ENCODE measurements at places on chromosomes 5 and 9.
A peak's percentile ranks its signal among the peaks of the same experiment; 100 is the strongest.

GRCh38 chr5:179055436-179055835 is 4.7 kb upstream of the ZNF354C start:
- H3K4me1 ChIP-seq = peaks cover 8% of the 10 kb centered on the region
- DNase-seq = no peak
- no peak overlapping the region for H3K27ac ChIP-seq
- H3K36me3 ChIP-seq = peaks cover 10% of the 10 kb centered on the region
- no peak overlapping the region for H3K4me3 ChIP-seq

- peak overlapping the region; percentile 8 for H3K27ac ChIP-seq
- H3K36me3 ChIP-seq = no peaks in the 10 kb centered on the region
- DNase-seq = no peak
- no peak overlapping the region for H3K4me3 ChIP-seq
- peaks cover 6% of the 10 kb centered on the region for H3K4me1 ChIP-seq
Observed at GRCh38 chr9:124306098-124306735, 48.5 kb downstream of the NEK6 start.

DNA sequence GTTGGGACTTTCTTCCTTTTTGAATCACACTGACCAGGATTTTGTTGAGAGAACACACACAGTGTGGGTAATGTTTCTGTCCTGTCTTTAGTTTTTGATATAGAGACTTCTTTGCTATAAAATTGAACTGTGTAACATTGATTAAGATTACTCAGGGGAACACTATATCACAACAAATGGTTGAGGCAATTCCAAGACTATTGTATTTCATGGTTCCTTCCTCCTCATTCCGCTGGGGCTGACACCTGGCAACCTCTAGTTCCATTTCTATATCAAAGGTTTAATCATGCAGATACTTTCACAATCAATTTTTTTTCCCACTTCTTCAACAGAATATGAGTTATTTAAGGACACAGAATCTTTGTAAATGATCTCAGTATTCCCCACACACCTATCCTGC is 182.2 kb downstream of the TAF11L14 start:
- no peaks in the 10 kb centered on the region for H3K36me3 ChIP-seq
- DNase-seq = no peak
- no peaks in the 10 kb centered on the region for H3K4me1 ChIP-seq
- H3K4me3 ChIP-seq = no peak overlapping the region

- H3K4me3 ChIP-seq = no peak overlapping the region
- H3K4me1 ChIP-seq = peaks cover 2% of the 10 kb centered on the region
- no peaks in the 10 kb centered on the region for H3K36me3 ChIP-seq
- no peaks in the 10 kb centered on the region for H3K27me3 ChIP-seq
- H3K27ac ChIP-seq = no peak overlapping the region
Observed at GRCh38 chr9:105103776-105104175, 140.7 kb upstream of the SLC44A1 start.

DNA sequence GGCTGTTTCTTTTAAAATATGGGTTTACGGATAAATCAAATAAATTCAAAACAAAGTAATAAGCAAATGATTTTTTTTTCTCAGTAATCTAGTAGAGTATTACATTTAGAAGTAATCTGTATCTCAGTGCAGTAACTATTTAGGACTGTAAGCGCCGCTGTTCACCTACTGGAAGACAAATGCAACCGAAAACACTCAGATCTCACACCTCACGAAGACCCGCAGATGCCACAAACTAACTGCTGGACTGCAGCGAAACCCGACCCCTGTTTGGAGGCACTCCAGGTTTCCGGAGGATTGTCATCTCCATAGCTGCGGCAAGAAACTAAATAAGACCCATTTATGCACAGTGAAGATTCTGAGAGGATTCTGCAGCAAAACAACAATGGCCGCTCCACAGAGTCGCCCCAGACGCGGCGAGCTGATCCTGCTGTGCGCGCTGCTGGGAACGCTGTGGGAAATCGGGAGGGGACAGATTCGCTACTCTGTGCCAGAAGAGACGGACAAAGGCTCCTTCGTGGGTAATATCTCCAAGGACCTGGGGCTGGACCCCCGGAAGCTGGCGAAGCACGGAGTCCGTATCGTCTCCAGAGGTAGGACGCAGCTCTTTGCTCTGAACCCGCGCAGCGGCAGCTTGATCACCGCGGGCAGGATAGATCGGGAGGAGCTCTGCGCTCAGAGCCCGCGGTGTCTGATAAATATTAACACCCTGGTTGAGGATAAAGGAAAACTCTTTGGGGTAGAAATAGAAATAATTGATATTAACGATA is at the start of gene PCDHGA8:
PCDHGA8 (plus strand) TSS at position 205 of the 770 bp plus-strand sequence; CDS start at position 386, 181 bp downstream.
- H3K4me1 ChIP-seq = no peaks in the 10 kb centered on the region
- no peak within 1 kb of the TSS for H3K4me3 ChIP-seq
- no peak for DNase-seq
- H3K27me3 ChIP-seq = peaks cover 60% of the 10 kb centered on the region
- H3K27ac ChIP-seq = no peak within 1 kb of the TSS

DNA sequence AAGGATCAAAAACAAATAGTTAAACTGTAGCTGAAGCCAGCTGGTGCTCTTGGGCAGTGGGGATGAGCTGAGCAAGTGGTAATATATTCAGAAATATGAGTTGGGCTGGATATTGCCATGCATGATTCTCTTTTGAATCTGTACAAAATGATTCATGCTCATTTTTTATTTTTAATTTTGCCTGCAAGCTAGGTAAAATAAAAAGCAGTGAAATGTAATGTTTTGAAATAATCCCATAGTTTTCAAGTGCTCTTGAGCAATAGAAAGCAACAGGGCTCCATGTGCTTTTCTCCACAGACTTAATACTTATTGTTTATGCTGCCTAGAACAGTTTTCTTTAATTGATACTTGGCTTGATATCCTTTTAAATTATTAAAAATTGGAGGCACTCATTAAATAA is 489.3 kb downstream of the TLE4 start:
- no peak overlapping the region for H3K27ac ChIP-seq
- H3K4me1 ChIP-seq = no peaks in the 10 kb centered on the region
- H3K4me3 ChIP-seq = no peak overlapping the region
- DNase-seq = no peak
- H3K36me3 ChIP-seq = no peaks in the 10 kb centered on the region
- no peaks in the 10 kb centered on the region for H3K27me3 ChIP-seq

GRCh38 chr5:32232441-32233219 is 58.5 kb upstream of the GOLPH3 start:
- no peak overlapping the region for H3K4me3 ChIP-seq
- peaks cover 27% of the 10 kb centered on the region for H3K36me3 ChIP-seq
- H3K4me1 ChIP-seq = no peaks in the 10 kb centered on the region
- no peaks in the 10 kb centered on the region for H3K27me3 ChIP-seq

- peak; percentile 28 for DNase-seq
- peaks cover 14% of the 10 kb centered on the region for H3K27me3 ChIP-seq
- peaks cover 5% of the 10 kb centered on the region for H3K4me1 ChIP-seq
- H3K36me3 ChIP-seq = no peaks in the 10 kb centered on the region
- H3K27ac ChIP-seq = no peak within 1 kb of the TSS
Observed at GRCh38 chr5:35938568-35939227, at the start of gene CAPSL. TSS of gene CAPSL (minus strand) at chr5:35938622. CDS start at chr5:35921120, 17,502 bp downstream.

DNA sequence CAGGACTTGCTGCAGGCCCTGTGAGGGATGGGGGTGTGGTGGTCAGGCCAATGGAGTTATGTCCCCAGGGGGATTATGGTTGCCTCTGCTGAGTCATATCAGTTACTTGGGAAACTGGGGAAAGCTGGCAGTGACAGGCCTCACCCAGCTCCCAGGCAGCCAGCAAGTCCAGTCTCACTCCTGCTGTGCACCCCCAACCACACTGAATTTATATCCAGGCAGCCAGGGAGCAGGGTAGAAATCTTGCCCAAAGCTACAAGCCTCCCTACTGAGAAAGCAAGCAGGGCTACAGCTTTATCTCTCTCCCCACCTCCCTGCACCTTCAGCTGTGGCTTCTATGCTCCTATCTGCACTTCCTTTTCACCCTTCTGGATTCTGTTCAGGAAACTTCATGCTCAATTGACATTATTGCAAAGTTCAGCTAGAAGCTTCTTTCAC is 2076.0 kb upstream of the CDH9 start:
- H3K27ac ChIP-seq = no peak overlapping the region
- DNase-seq = no peak
- no peaks in the 10 kb centered on the region for H3K4me1 ChIP-seq
- no peaks in the 10 kb centered on the region for H3K36me3 ChIP-seq
- no peak overlapping the region for H3K4me3 ChIP-seq

DNA sequence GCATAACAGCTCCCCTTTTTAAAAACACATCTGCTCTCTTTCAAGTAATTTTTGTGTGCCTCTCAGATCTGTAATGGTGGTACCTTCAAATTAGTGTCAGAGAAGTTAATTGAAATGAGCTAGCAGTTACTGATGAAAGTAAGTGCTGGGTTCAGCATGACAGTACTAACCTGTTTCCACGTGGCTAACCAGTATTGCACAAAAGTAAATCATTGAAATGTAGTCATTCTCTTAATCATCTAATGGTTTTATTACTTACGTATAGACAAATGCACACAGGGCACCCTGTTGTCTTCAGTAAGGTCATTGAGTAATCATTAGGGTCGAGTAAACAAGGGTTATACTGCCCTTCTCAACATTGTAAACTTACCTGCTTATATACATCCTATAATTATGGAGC is 157.8 kb upstream of the PRR16 start:
- no peak for DNase-seq
- no peak overlapping the region for H3K4me3 ChIP-seq
- no peak overlapping the region for H3K27ac ChIP-seq
- no peaks in the 10 kb centered on the region for H3K4me1 ChIP-seq
- no peaks in the 10 kb centered on the region for H3K36me3 ChIP-seq
- H3K27me3 ChIP-seq = no peaks in the 10 kb centered on the region

GRCh38 chr9:92576175-92576574 is 40.4 kb upstream of the ECM2 start:
- no peak overlapping the region for H3K27ac ChIP-seq
- H3K4me3 ChIP-seq = no peak overlapping the region
- no peak for DNase-seq
- no peaks in the 10 kb centered on the region for H3K4me1 ChIP-seq

DNA sequence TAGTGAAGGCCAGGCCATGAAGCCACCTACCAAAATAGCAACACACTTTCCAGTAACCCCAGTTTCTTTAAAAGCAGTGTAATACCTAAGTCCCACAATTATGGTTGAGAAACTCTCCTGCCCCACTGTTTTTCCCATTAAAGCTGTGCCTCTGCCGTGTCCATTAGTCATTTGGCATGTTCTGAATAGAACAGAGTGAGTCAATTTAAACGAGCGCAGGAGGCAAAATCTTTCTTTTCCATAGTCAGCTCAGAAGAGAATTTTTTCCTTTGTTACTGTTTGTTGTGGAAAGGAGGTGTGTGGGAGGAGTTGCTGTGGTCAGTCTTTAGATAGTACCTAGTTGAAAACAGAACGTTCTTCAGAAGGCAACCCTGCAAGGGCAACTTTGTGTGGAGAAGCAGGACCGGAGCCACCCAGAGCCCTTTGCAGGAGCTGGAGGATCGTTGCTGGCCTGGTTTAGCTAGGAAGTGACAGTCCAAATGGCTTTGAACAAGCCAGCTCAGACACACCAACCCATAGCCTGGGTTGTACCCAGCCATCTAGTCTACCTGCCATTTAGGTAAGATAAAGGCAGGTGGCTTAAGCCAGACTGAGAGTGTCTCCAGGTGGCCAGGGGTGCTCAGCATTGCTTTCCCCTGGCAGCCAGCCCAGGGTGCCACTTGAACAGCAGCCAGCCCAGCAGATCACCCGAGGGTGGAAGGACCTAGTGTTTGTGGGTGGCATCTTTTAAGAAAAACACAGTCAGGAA is 30.4 kb downstream of the GADD45G start:
- H3K27me3 ChIP-seq = no peaks in the 10 kb centered on the region
- peaks cover 3% of the 10 kb centered on the region for H3K4me1 ChIP-seq
- H3K27ac ChIP-seq = no peak overlapping the region
- no peak overlapping the region for H3K4me3 ChIP-seq
- H3K36me3 ChIP-seq = no peaks in the 10 kb centered on the region

- no peak overlapping the region for H3K27ac ChIP-seq
- no peak for DNase-seq
- H3K27me3 ChIP-seq = no peaks in the 10 kb centered on the region
Observed at GRCh38 chr5:1240496-1241260, 15.5 kb downstream of the SLC6A18 start.

- no peaks in the 10 kb centered on the region for H3K4me1 ChIP-seq
- DNase-seq = no peak
- H3K27ac ChIP-seq = no peak overlapping the region
Observed at GRCh38 chr9:85978496-85978895, 37.5 kb downstream of the NAA35 start.

- no peaks in the 10 kb centered on the region for H3K36me3 ChIP-seq
- no peaks in the 10 kb centered on the region for H3K4me1 ChIP-seq
- no peak for DNase-seq
- H3K27me3 ChIP-seq = peaks cover 2% of the 10 kb centered on the region
- H3K4me3 ChIP-seq = no peak overlapping the region
Observed at GRCh38 chr5:163642904-163643303, 137.5 kb downstream of the MAT2B start.

DNA sequence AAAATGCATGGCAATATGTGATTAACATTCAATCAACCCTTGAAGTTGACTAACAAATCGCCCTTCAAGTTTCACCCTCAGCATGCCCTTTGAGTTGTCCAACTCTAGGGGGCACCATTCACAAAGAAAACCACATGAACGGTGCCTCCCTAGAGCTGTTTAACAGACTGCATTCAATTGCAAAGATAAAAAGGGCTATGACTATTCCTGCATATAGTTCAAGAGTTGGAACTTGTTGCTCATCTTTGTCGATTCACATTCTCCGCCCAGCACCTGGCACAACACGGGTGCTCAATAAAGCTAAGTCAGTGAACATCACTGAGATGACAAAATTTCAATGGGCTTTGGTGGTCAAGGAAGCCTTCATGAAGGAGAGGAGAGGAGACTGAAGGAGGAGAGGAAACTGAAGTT is 69.6 kb upstream of the SLC30A5 start:
- H3K4me3 ChIP-seq = no peak overlapping the region
- H3K4me1 ChIP-seq = no peaks in the 10 kb centered on the region
- H3K36me3 ChIP-seq = no peaks in the 10 kb centered on the region
- peaks cover 7% of the 10 kb centered on the region for H3K27me3 ChIP-seq
- peak; percentile 35 for DNase-seq

- peaks cover 3% of the 10 kb centered on the region for H3K27me3 ChIP-seq
- no peak for DNase-seq
- H3K36me3 ChIP-seq = no peaks in the 10 kb centered on the region
- H3K27ac ChIP-seq = no peak overlapping the region
- no peak overlapping the region for H3K4me3 ChIP-seq
Observed at GRCh38 chr5:167918813-167919483, 372.5 kb upstream of the WWC1 start.

GRCh38 chr9:4366591-4367330 is 66.9 kb upstream of the GLIS3 start:
- H3K36me3 ChIP-seq = no peaks in the 10 kb centered on the region
- no peak overlapping the region for H3K27ac ChIP-seq
- H3K4me3 ChIP-seq = no peak overlapping the region

DNA sequence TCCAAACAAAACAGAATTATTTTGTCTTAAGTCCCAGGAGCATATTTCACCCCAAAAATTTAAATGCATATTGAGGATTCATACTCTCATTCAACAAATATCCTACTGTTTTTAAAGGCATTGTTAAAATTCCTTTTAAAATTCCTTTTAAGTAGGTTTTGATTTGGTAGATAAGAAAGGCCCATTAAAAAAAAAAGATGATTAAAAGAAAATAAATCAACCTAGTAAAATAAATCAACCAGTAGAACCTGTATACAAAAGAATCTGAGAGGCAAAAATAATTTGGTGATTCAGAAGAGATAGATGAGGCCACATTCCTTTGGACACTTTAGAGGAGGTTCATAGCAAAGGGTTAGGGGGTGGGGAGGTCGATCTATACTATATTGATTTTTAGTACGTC is 585.3 kb upstream of the TLE4 start:
- H3K4me1 ChIP-seq = no peaks in the 10 kb centered on the region
- H3K27ac ChIP-seq = no peak overlapping the region
- no peak for DNase-seq
- no peaks in the 10 kb centered on the region for H3K36me3 ChIP-seq

Data from activated CD4-positive, alpha-beta T cell treated with anti-CD3 and anti-CD28 coated beads for 36 hours (primary cell).